ENCODE measurements at places on chromosomes 12 and 14.
A peak's percentile ranks its signal among the peaks of the same experiment; 100 is the strongest.

DNA sequence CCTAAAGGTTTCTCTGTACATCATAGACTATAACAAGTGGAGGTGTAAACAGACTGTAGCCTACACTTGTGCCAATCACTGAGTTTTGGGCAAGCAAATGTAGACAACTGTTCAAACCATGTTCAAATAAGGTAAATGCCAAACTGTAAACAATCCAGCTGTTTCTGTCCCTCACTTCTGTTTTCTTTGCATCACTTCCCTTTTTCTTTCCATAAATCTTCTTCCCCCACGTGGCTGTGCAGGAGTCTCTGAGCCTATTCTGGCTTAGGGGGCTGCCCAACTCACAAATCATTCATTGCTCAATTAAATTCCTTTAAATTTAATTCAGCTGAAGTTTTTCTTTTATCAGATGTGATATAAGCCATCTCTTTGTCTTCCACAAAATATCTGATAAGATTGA, 65.1 kb upstream of the CPM start:
- no peak for DNase-seq

- DNase-seq, result no peak
These were observed 6.3 kb upstream of the TPCN1 start for GRCh38 chr12:113214895-113215400.

GRCh38 chr12:6207259-6207925, 7.2 kb downstream of the CD9 start:
- no peak for DNase-seq

GRCh38 chr12:103773109-103773910, 67.7 kb downstream of the NT5DC3 start:
- DNase-seq, result no peak

DNA sequence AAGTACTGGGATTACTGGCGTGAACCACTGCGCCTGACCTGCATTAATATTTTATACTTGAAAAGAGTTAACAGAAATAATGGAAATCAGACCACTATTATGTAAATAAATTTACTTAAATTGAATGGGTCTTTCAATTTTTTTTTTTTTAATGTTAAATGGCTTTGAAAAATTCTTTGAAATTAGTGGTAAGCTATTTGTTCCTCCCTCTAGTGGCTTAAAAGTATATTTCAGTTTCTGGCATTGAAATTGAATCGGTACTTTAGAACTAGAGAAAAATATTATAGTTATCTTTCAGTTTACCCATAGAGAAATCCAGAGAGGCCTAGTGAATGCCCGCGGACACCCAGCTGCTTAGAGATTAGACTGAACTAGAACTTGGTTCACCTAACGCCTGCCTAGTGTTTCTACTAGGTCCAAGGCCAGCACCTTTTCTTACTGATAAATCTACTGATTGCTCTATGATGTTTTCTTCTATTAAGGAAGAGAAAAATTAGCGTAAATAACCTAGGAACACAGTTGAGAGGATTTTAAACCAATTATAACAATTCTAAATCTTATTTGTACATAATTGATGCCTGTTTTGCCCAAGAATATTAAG, 106.5 kb downstream of the EML1 start:
- no peak for DNase-seq

- no peak for DNase-seq
These were observed 39.9 kb downstream of the BCL11B start for GRCh38 chr14:99231850-99232713.

DNA sequence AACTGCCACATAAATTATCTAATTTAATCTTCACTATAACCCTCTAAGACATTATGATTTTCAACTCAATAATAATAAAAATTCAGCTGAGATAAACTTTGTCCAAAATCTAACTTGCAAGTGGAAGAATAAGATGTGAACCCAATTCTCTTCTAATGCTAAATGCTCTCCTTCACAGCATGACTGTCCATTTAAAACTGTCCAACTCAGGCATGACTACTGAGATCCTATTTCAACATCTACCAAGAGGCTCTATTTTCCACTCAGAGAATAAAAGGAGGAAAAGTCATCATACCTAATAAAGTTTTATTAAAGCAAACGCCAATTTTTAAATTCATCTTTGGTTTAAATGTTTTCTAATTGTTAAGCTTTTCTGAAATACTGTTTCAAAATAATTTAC, 183.6 kb downstream of the MED13L start:
- DNase-seq, result no peak

DNA sequence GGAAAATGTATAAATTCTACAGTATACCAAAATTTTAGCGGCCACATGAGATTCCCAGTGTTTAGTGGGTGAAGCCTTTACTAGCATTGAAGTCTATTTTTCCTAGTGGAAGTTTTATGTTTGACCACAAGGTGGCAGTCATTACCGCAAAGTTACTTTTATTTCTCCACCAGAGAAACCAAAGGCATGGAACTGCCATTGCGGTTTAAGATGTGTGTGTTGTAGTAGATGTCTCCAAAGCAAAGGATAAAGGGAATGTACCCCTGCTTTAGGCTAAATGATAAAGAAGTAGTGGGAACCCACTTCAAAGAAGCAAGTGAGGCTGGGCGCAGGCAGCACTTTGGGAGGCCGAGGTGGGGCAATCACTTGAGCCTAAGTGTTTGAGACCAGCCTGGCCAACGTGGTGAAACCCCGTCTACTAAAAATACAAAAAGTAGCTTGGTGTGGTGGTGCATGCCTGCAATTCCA, 140.5 kb downstream of the PRKCH start:
- DNase-seq, result peak; percentile 29

DNA sequence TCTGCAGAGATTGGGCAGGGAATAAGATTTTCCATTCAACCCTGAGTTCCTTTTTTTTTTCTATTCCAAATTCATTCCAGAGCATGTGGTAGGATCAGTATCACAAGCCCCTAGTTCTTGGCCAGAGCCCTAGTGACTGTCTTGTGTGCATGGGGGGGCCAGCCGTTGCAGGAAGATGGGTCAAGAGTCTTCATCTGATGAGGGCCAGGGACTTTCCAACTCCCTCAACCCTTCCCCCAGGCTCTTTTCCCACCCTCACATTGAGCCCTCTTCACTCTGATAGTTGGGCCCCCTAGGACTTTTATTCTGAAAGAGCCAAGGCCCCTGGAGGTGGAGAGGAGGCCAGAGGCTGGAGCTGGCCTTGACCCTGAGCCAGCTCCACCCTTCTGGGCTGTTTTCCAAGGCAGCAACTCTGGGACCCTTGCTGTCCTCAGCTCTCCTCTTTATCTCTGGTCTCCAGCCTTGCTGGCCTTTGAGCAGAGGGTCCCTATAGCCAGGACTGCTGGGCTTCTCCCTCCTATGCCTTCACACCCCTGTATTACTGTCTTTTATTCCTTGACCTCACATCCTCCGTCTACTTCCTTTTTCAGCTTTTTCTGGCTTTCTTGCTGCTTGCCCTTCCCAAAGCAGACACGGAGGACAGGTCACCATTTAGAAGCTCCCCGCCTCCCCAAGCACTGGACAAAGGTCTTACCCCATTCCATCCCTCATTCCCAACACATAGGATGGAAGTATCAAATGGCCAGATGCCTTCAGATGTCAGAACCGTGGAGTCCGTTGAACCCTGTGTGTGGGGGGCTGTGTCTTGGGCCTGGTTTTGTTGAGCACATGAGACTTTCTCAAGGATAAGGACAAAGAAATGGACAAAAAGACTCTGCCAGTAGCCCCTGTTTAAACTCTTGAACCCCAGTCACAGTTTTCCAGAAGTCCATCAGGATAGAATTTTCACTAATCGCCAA, 5.6 kb downstream of the RBP5 start:
- no peak for DNase-seq

GRCh38 chr14:49549881-49550280, 36.3 kb downstream of the RPS29 start:
- DNase-seq, result no peak

GRCh38 chr12:128976120-128976738, 123.0 kb downstream of the GLT1D1 start:
- no peak for DNase-seq

GRCh38 chr14:44701563-44702263, 194.6 kb upstream of the FSCB start:
- DNase-seq, result no peak

DNA sequence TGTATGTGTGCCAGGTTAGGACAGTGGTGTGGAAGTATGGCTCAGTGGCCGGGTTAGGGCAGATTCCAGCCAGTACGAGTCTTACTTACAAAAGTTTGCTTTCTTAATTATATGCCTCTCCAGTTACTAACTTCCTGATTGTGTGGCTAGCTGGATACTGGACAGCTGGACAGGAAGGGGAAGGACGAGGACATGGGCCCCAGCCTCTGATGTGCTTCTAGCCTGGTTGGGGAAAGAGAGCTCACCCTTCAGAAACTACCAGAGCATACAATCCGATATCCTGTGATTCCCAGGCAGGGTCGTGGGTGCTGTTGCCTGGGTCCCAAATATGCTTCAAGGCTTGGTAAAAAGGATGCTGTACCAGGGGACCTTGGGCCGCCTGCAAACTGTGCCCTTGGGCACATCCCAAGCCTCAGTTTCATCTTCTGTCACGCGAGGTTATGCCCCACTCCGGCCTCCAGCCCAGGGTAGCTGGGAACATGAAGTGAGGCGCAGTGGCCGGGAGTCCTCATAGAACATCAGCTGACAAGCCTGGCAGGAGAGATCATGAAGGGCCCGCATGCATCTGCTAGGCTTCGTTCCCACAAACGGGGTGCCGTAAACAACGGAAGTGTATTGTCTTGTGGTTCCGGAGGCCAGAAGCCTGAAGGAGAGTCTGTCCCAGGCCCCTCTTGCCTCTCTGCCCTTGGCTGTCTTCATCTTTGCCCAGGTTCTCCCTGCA, 23.2 kb upstream of the RIN3 start:
- no peak for DNase-seq

- DNase-seq, result no peak
These were observed 1.5 kb upstream of the HCAR1 start for GRCh38 chr12:122732170-122732569.

GRCh38 chr12:103966736-103967135, 1.1 kb downstream of the TDG start:
- DNase-seq, result no peak

- no peak for DNase-seq
These were observed 131.6 kb downstream of the SEC23A start for GRCh38 chr14:38971258-38971921.

GRCh38 chr12:11743423-11744409, 94.2 kb downstream of the ETV6 start:
- no peak for DNase-seq

GRCh38 chr14:72810201-72810600, 83.7 kb downstream of the DPF3 start:
- no peak for DNase-seq

- no peak for DNase-seq
These were observed 226.9 kb downstream of the MON2 start for GRCh38 chr12:62693376-62694050.

GRCh38 chr12:14678547-14679150, 17.8 kb downstream of the GUCY2C start:
- DNase-seq, result no peak

GRCh38 chr12:76929499-76929898, 50.7 kb upstream of the CSRP2 start:
- DNase-seq, result no peak

GRCh38 chr12:77343291-77343690, 277.9 kb upstream of the E2F7 start:
- DNase-seq, result no peak

DNA sequence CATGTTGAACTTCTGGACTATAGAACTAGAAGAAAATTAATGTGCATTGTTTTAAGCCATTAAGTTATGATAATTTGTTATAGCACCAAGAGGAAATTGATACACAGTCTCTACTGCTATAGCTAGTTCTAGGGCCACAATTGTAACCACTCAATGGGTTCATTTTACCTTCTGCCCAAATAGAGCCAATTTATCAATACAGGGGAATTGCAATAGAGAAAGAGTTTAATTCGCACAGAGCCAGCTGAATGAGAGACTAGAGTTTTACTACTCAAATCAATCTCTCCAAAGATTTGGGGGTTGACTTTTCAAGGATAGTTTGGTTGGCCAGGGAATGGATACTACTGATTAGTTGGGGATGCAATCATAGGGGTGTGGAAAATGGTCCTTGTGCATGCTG, 31.9 kb upstream of the BICDL1 start:
- DNase-seq, result no peak

- DNase-seq, result no peak
These were observed 13.4 kb downstream of the ASB2 start for GRCh38 chr14:93962701-93963601.

- DNase-seq, result no peak
These were observed 16.0 kb downstream of the EIF2B2 start for GRCh38 chr14:75018694-75019093.

- DNase-seq, result no peak
These were observed 94.1 kb downstream of the DUSP16 start for GRCh38 chr12:12468575-12468974.

DNA sequence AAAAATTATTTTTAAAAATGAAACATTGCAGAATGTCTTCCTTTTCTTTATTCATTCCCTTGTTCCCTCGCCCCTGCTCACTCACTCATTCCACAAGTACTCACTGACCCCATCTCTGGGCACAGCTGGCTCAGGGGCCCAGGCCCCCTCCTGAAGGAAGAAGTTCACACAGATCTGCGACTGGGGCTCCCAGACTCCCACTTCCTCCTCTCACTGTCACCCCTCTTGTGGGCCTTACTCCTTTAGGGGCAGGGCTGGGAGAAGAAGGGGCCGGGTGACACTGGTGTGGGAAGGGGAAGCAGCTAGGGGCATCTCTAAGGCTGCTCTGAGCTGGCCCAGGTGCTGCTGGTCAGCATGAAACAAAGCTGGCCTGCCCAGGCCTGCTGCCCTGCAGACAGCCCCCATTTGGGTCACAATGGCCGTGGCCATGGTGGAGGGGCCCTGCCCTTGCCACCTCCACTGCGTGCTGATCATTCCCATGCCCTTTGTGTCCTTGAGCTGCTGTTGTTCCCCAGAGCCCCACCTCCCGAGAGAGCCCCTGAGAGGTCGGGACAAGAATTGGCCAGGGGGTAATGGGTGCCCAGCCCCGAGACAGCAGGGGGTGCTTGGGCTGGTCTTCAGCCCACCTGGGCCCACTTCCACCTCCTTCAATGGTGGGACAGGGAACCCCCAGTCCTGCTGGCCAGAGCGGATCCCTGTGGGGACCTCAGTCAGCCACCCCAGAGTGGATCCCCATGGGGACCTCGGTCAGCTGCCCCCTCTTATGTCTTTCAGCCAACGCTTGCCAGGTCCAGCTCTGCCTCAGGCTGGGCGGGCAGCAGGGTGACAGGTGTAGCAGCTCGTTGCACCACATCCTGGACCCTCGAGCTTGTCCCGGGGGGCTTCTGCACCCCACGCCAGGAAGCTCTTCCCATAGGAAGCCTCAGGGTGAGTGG, 212.4 kb upstream of the C14orf180 start:
- DNase-seq, result no peak

DNA sequence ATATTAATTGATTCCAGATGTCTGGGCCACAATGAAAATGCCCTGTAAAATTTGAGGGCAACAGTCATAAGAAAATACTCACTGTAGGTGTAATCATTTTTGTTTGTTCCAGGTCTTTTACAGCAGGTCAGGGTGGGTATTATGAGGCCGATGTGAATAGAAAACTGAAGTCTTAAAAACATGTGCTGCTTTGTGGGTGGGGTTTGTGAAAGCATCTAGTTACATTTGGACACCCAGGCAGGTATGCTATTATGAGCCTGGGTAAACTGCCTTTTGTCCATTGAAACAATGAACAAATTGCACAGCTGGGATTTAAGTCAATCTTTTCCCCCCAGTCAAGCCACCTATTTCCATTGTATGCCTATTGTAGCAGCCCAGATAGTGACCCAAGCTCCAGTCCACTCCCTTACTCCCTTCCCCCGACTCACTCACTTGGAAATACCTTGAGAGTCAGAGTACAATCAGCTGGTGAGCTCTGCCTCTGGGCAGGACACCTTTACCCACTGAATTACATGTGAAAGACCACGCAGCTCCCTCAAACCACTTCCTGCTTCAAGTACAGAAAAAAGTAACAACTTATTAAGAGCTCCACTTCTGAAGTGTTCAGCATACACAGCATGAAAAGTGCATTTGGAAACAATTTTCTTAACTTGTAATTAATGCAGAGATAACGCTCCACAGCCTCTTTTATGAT, 1.8 kb downstream of the IGF1 start:
- no peak for DNase-seq
